ENCODE measurements at places on chromosomes 11 and 22. TPM values are rescaled to one million over a fixed set of nuclear protein-coding genes. Genes with fewer than 3 reads are reported as not detected.

DNA sequence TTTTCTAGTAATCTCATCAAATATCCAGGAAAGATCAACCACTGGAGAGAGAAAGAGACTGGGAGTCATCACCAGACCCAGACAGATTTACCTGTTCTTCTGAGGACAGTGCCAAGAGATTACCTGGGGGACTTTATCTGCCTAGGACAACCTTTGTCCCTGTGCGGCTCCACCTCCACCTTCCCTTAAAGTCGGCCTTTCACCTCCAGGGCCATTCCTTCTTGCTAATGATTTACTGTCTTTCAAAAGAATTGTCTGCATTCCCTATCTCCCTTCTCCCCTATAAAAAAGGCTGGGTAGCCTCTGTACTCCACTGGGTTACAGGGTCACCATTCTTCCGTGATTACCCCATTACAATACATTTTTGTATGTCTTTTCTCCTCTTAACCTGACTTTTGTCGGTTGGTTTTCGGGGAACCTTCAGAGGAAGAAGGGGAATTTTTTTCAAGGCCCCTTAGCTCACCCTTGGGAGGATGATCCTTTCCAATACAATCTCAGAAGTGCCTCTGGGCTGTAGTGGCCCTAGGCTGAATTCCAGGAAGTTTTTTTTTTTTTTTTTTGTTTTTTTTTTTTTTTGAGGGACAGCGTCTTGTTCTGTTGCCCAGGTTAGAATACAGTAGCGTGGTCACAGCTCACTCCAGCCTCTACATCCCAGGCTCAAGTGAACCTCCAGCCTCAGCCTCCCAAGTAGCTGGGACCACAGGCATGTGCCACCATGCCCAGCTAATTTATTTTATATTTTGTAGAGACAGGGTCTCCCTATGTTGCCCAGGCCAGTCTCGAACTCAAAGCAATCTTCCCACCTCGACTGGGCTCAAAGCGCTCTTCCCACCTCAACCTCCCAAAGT lies 1.5 kb upstream of the HMOX1 start:
- H3K4me1 ChIP-seq, result peaks cover 64% of the 10 kb centered on the region
- H3K4me3 ChIP-seq, result peak overlapping the region; percentile 65
- DNase-seq, result no peak
- H3K27me3 ChIP-seq, result no peaks in the 10 kb centered on the region

DNA sequence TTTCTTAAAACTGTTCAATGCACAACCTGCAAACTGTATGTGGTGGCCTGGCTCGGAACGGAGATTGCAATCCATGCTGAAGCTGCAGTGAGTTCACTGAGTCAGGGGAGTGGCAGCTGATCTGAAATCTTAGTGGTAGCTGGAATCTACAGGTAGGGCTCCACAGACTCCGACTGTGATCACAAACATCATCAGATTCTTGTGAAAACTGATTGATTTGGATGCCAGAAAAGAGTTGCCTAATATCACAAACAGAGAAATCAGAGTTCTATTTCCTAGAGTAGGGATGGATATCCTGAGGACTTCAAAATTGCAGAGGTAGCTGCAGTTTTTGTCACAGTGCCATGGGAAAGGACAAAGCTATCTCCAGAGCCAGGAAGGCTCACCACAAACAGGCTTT lies 57.5 kb upstream of the SC5D start:
- H3K4me3 ChIP-seq, result no peak overlapping the region
- peaks cover 68% of the 10 kb centered on the region for H3K4me1 ChIP-seq
- no peaks in the 10 kb centered on the region for H3K27me3 ChIP-seq
- no peaks in the 10 kb centered on the region for H3K36me3 ChIP-seq
- DNase-seq, result no peak
- H3K27ac ChIP-seq, result no peak overlapping the region

DNA sequence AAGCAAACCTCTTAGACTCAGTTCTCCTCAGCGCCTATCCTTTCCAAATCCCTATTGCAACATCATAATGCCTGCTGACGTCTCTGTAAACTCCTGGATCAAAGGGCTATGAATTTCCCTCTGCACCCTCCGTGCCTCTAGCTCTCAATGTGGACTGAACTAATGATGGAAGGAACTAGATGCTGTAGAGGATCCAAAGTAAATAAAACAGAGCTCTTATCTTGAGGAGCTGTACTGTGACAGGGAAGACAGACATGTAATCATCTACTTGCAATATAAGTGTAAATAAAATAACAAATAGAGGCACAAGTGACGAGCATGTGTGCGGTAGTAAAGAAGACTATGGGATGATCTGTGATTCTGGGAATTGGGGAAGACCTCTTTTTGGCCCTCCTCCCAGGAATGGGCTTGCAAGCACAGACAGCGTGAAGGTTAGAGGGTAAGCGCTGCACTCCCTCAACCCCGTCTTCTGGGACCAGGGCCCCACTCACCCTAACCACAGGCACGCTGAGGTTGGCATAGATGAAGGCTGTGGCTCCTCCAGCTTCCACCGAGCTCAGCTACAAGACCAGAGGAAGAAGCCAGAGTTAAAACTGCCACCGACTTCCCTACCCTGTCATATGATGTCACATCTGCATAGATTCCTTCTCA lies 42.2 kb downstream of the P4HA3 start:
- no peaks in the 10 kb centered on the region for H3K4me1 ChIP-seq
- H3K27ac ChIP-seq, result no peak overlapping the region

The DBX1 gene
- 0.14 TPM for total RNA-seq

- H3K36me3 ChIP-seq, result peaks cover 9% of the 10 kb centered on the region
- H3K27ac ChIP-seq, result no peak overlapping the region
- H3K27me3 ChIP-seq, result no peaks in the 10 kb centered on the region
Observed at GRCh38 chr11:128468111-128468510, 119.2 kb downstream of the ETS1 start.

DNA sequence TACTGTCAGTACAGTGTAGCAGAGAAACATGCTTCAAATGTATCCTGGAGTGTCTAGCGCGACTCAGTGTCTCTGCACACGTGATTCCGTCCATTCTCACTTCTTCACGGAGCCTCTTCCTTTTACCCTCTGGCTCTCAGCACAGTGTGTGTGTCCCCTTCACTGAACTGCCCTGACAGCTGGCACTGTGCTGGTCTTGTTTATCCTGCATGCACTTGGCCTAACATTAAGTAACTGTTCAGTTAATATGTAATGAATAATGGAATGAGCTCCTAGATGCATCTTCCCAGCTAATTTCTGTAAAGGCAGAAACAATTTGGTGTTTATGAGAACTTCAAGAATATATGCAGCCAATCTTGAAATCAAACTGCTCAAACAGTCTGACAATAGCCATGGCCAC lies 44.4 kb downstream of the KMT5B start:
- no peak for DNase-seq
- no peaks in the 10 kb centered on the region for H3K4me1 ChIP-seq
- H3K27ac ChIP-seq, result no peak overlapping the region
- peaks cover 37% of the 10 kb centered on the region for H3K36me3 ChIP-seq

DNA sequence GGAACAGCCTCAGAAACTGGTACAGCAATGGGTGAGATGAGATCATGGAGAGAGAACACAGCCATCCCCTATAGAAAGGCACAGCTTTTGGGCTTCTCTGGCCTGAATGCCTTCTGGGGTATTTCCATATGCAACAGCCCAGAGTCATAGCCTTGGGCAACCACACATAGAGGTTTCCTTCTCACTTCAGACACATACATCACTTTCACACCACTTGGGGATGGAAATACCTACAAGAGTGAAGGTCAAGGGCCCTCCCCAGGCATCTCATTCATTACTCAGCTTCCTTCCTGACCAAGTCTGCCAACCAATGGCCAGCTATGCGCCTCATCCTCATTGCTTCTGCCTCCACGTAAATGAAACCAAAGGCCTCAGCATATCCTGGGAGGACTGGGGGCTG lies 17.7 kb upstream of the OLFML1 start:
- H3K4me3 ChIP-seq, result no peak overlapping the region
- H3K27ac ChIP-seq, result no peak overlapping the region
- no peaks in the 10 kb centered on the region for H3K36me3 ChIP-seq
- H3K4me1 ChIP-seq, result no peaks in the 10 kb centered on the region

The CABP7 gene
- total RNA-seq, result 0.17 TPM

GRCh38 chr11:4183410-4184057 lies 88.9 kb downstream of the RRM1 start:
- DNase-seq, result no peak
- no peak overlapping the region for H3K4me3 ChIP-seq
- no peaks in the 10 kb centered on the region for H3K36me3 ChIP-seq
- H3K4me1 ChIP-seq, result no peaks in the 10 kb centered on the region

- DNase-seq, result no peak
- H3K4me1 ChIP-seq, result peaks cover 20% of the 10 kb centered on the region
- H3K36me3 ChIP-seq, result peaks cover 9% of the 10 kb centered on the region
- H3K27ac ChIP-seq, result peak overlapping the region; percentile 67
- no peaks in the 10 kb centered on the region for H3K27me3 ChIP-seq
Observed at GRCh38 chr11:9251311-9251710, 13.8 kb downstream of the DENND5A start.

GRCh38 chr11:116500026-116500946 lies 272.5 kb downstream of the BUD13 start:
- H3K4me1 ChIP-seq, result peaks cover 56% of the 10 kb centered on the region
- no peaks in the 10 kb centered on the region for H3K36me3 ChIP-seq
- H3K27ac ChIP-seq, result no peak overlapping the region
- no peak for DNase-seq
- peak overlapping the region; percentile 48 for H3K4me3 ChIP-seq
- peaks cover 27% of the 10 kb centered on the region for H3K27me3 ChIP-seq

The PTPRCAP gene
- total RNA-seq, result 4.0 TPM

The VPREB1 gene
- not detected for total RNA-seq

DNA sequence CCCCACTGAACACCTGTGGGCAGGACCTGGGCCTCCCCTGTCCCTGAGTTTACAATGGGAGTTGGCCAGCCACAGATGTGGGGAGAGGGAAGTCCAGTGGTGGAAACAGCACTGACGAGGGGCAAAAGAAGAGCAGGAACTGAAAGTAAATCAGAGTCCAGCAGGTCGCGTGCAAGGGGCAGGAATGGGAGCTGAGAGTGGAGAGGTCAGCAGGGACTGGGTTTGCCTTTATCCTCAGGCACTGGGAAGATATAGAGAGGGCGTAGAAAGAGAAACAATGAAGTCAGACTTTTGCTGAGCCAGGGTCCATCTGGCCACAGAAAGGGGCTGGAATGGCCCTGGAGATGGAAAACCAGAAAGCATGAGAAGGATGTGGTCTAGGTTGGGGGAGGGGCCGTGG lies 8.5 kb downstream of the P2RY6 start:
- H3K36me3 ChIP-seq, result no peaks in the 10 kb centered on the region
- no peak for DNase-seq
- no peaks in the 10 kb centered on the region for H3K27me3 ChIP-seq
- no peaks in the 10 kb centered on the region for H3K4me1 ChIP-seq
- H3K27ac ChIP-seq, result no peak overlapping the region
- no peak overlapping the region for H3K4me3 ChIP-seq

DNA sequence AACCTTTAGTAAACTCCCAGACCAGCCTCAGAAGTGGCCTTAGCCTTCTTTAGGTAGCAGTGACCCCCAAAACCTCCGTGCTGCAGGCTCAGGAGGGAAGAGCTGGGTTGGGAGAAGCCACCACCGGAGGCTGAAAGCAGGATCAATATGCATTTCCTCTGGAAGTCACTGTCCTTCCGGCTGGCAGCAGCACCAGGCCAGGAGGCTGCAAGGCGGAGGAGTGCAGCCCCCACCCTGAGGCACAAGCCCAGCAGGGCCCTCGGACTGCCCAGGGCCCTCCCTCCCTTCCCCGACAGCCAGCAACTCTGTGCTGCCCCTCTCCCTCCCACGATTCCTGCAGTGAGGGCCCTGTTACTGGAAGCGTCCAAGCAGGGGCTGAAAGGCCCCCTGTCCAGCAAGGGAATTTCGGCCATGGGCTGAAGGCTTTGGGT lies 3.2 kb upstream of the NRXN2 start:
- peaks cover 31% of the 10 kb centered on the region for H3K27me3 ChIP-seq
- peaks cover 10% of the 10 kb centered on the region for H3K36me3 ChIP-seq
- peaks cover 54% of the 10 kb centered on the region for H3K4me1 ChIP-seq
- DNase-seq, result no peak
- peak overlapping the region; percentile 48 for H3K27ac ChIP-seq
- H3K4me3 ChIP-seq, result no peak overlapping the region

The RAB38 gene
- total RNA-seq, result 17.5 TPM

GRCh38 chr11:79313530-79313913 lies 127.3 kb downstream of the TENM4 start:
- no peaks in the 10 kb centered on the region for H3K27me3 ChIP-seq
- H3K27ac ChIP-seq, result no peak overlapping the region
- H3K36me3 ChIP-seq, result no peaks in the 10 kb centered on the region
- H3K4me3 ChIP-seq, result no peak overlapping the region
- H3K4me1 ChIP-seq, result no peaks in the 10 kb centered on the region

DNA sequence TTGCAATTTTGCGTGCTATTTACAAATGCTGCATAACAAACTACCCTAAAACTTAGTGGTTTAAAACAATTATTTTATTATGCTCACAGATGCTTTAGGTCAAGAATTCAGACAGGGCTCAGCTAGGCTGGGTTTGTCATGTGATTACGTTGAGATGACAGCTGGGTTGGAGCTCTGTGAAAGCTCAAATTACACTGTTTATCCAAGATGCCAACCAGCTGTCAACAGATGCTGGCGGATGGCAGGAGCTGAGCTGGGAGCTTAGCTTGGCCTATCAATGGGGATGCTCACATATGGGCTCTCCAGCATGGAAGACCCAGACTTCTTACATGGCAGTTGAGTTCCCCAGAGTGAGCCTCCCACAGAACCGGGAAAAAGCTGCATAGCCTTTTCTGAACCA lies 62.7 kb downstream of the STK33 start:
- H3K27ac ChIP-seq, result no peak overlapping the region
- no peaks in the 10 kb centered on the region for H3K27me3 ChIP-seq
- H3K4me3 ChIP-seq, result no peak overlapping the region
- peaks cover 31% of the 10 kb centered on the region for H3K4me1 ChIP-seq
- H3K36me3 ChIP-seq, result no peaks in the 10 kb centered on the region

- no peak overlapping the region for H3K4me3 ChIP-seq
- no peak overlapping the region for H3K27ac ChIP-seq
- DNase-seq, result no peak
- no peaks in the 10 kb centered on the region for H3K36me3 ChIP-seq
- peaks cover 15% of the 10 kb centered on the region for H3K27me3 ChIP-seq
Observed at GRCh38 chr22:42347281-42347824, 76.9 kb upstream of the TCF20 start.

The NRXN2 gene
- 8.6 TPM for total RNA-seq

The MS4A10 gene
- not detected for total RNA-seq

The KDM4D gene
- 2.4 TPM for total RNA-seq

GRCh38 chr11:15059132-15059915 lies 14.1 kb upstream of the CALCB start:
- peaks cover 10% of the 10 kb centered on the region for H3K27me3 ChIP-seq
- H3K4me3 ChIP-seq, result no peak overlapping the region
- peaks cover 19% of the 10 kb centered on the region for H3K36me3 ChIP-seq
- H3K4me1 ChIP-seq, result no peaks in the 10 kb centered on the region
- DNase-seq, result no peak
- H3K27ac ChIP-seq, result no peak overlapping the region

- H3K4me1 ChIP-seq, result peaks cover 42% of the 10 kb centered on the region
- peaks cover 11% of the 10 kb centered on the region for H3K27me3 ChIP-seq
- H3K4me3 ChIP-seq, result peak overlapping the region; percentile 41
- no peaks in the 10 kb centered on the region for H3K36me3 ChIP-seq
- DNase-seq, result peak; percentile 69
- H3K27ac ChIP-seq, result peak overlapping the region; percentile 94
Observed at GRCh38 chr11:61923166-61924063, 6.0 kb upstream of the RAB3IL1 start.

GRCh38 chr11:76226626-76227025 lies 20.3 kb upstream of the WNT11 start:
- no peak overlapping the region for H3K4me3 ChIP-seq
- H3K27me3 ChIP-seq, result no peaks in the 10 kb centered on the region
- H3K27ac ChIP-seq, result no peak overlapping the region
- H3K36me3 ChIP-seq, result no peaks in the 10 kb centered on the region
- DNase-seq, result no peak

GRCh38 chr11:75303544-75304224 lies 47.8 kb downstream of the ARRB1 start:
- no peaks in the 10 kb centered on the region for H3K27me3 ChIP-seq
- no peaks in the 10 kb centered on the region for H3K36me3 ChIP-seq
- no peak overlapping the region for H3K4me3 ChIP-seq

- no peak overlapping the region for H3K27ac ChIP-seq
- DNase-seq, result no peak
- H3K27me3 ChIP-seq, result peaks cover 4% of the 10 kb centered on the region
Observed at GRCh38 chr11:28241760-28242159, 133.6 kb downstream of the METTL15 start.
